Breast epithelium (tissue), 4 donors: ENCODE measurements at places on chromosomes 7 and 10. TPM values are rescaled to one million over a fixed set of nuclear protein-coding genes. Genes with fewer than 3 reads are reported as not detected.

Gene TFPI2
- total RNA-seq: 223 TPM

Gene NPFFR1
- not detected for total RNA-seq

Gene BET1
- total RNA-seq: 31.8 TPM

Gene CUL2
- total RNA-seq: 18.9 TPM

Gene ANKRD26
- 13.4 TPM for total RNA-seq

Gene WEE2
- not detected for total RNA-seq

- no peak for DNase-seq
- peaks cover 5% of the 10 kb centered on the region for H3K4me1 ChIP-seq
- no peaks in the 10 kb centered on the region for H3K27me3 ChIP-seq
Measured at GRCh38 chr7:50068850-50069551, 24.0 kb downstream of the ZPBP start.

- no peak overlapping the region for H3K4me3 ChIP-seq
- no peaks in the 10 kb centered on the region for H3K4me1 ChIP-seq
- no peak overlapping the region for H3K27ac ChIP-seq
- H3K27me3 ChIP-seq: no peaks in the 10 kb centered on the region
- no peak for DNase-seq
Measured at GRCh38 chr7:92881091-92881485, 44.7 kb upstream of the CDK6 start.

GRCh38 chr7:2460188-2460587, 16.0 kb downstream of the GRIFIN start:
- H3K4me1 ChIP-seq: no peaks in the 10 kb centered on the region
- H3K27ac ChIP-seq: no peak overlapping the region
- no peak overlapping the region for H3K4me3 ChIP-seq
- H3K27me3 ChIP-seq: no peaks in the 10 kb centered on the region

DNA sequence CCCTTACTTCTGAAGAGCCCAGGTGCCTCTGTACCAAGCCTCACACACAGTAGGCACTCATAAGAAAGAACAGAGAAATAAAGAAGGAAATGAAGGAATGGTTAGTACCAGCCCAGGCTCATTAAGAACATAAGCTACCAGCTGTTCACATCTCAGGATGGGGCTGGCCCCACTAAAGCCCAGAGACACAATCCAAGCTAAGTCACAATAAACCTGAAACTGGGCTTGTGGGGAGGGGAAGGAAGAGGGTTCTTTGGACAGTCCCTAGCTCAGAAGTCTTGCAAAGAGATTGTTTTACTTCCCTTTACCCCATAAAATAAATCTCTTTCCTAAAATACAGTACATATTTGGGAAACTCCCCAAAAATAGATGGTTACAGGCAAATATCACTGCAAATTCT, 24.3 kb downstream of the FBXW4 start:
- no peak overlapping the region for H3K27ac ChIP-seq
- H3K27me3 ChIP-seq: no peaks in the 10 kb centered on the region
- H3K4me1 ChIP-seq: peaks cover 3% of the 10 kb centered on the region
- no peaks in the 10 kb centered on the region for H3K36me3 ChIP-seq
- H3K4me3 ChIP-seq: no peak overlapping the region

GRCh38 chr10:114009281-114009996, 34.2 kb upstream of the ADRB1 start:
- H3K27me3 ChIP-seq: no peaks in the 10 kb centered on the region
- H3K27ac ChIP-seq: no peak overlapping the region
- no peaks in the 10 kb centered on the region for H3K4me1 ChIP-seq
- H3K4me3 ChIP-seq: no peak overlapping the region
- H3K36me3 ChIP-seq: no peaks in the 10 kb centered on the region
- DNase-seq: no peak
